ENCODE measurements at places on chromosomes 16 and 17. TPM values are rescaled to one million over a fixed set of nuclear protein-coding genes. Genes with fewer than 3 reads are reported as not detected.

Gene NPIPB9
- 6.0 TPM for total RNA-seq

Gene CSF3
- total RNA-seq: 39.5 TPM

Gene ZG16B
- total RNA-seq: 7.2 TPM

Gene TSPAN10
- 0.96 TPM for total RNA-seq

Gene CFAP97D1
- total RNA-seq: 1.4 TPM

Gene SMIM22
- total RNA-seq: not detected

Gene C17orf50
- total RNA-seq: not detected

DNA sequence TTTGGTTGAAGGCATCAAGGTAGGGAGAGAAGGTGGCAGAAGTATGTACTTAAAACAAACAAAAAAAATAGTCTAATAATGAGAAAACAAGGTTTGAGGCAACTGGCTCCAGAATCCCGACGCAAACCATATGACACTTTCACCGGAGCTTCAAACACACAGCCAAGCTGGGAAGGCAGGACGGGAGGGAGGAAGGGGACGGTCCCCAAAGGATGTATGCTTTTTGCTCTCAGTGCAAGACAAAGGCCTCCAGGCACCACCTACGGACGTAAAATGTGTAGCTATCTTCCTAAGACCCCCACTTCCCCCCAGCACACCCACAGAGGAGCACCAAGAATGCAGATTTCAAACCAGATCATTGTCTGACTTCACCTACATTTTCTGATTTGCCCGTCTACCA, 102.3 kb downstream of the ZFHX3 start:
- no peak for DNase-seq

- DNase-seq: peak; percentile 77
Measured at GRCh38 chr17:17300624-17301568, 2.3 kb upstream of the NT5M start.

- no peak for DNase-seq
Measured at GRCh38 chr16:62404842-62405611, 368.8 kb upstream of the CDH8 start.

GRCh38 chr16:66622863-66623262, 18.4 kb downstream of the CMTM3 start:
- no peak for DNase-seq

DNA sequence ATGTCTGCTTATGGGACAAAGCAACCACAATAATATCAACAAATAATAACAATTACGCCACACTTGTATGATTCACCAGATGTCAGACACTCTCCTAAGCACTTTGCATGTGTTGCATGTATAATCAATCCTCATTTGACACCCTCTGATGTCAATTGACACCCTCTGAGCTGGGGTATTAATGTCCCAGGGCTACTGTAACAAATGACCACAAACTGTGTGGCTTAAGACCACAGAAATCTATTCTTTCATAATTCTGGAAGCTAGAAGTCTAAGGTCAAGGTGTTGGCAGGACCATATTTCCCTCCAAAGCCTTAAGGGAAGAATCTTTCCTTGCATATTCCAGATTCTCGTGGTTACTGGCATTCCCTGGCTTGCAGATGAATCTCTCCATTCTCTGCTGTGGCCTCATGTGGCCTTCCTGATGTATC, 112.7 kb downstream of the NPIPB5 start:
- DNase-seq: no peak

GRCh38 chr16:61872778-61873119, 163.5 kb downstream of the CDH8 start:
- DNase-seq: no peak

DNA sequence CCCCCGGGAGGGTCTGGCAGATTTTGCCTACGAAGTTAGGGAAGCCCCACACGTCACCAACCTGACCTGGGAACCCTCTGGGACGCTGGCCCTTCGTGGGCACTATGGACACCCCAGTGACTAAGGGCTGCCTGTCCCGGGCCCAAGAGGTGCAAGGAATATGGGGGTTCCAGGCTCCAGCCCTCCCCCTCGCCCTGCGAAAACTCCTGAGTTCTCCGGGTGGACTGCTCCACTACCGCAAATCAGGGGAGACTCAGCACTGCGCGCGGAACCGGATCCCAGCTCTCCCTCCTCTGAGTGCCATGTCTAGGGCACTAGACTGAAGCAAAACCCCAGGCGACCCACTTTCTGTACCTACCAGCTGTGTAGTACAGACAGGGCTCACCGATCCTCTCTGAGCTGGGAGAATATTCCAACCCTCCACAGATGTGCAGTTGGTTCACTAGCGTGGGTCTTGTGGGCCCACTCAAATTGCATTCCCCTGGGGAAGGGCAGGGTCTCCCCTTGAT, at the start of gene ARL5C:
ARL5C (minus strand) TSS at position 321 of the 509 bp plus-strand sequence. CDS start 401 bp downstream, outside the sequence.
- no peak for DNase-seq

- DNase-seq: peak; percentile 21
Measured at GRCh38 chr16:10992112-10992511, 47.7 kb downstream of the CLEC16A start.

GRCh38 chr17:78121801-78122215, 6.7 kb downstream of the TMC6 start:
- no peak for DNase-seq

DNA sequence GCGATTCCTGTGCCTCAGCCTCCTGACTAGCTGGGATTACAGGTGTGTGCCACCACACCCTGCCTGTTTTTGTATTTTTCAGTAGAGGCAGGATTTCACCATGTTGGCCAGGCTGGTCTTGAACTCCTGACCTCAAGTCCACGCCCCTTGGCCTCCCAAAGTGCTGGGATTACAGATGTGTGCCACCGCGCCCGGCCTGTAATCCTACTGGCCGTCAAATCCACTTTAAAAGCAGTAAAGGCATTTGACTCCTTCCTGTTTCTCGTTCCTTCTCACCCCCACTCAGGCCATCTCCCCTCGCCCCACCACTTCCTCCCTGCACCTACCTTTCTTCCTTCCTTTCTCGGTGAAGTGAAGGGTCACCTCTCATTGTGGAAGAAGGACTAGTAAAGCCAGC, 69.4 kb upstream of the CREBBP start:
- DNase-seq: no peak

- DNase-seq: no peak
Measured at GRCh38 chr16:24526701-24527495, 12.5 kb upstream of the RBBP6 start.

- no peak for DNase-seq
Measured at GRCh38 chr16:88956546-88957432, 20.2 kb downstream of the CBFA2T3 start.

DNA sequence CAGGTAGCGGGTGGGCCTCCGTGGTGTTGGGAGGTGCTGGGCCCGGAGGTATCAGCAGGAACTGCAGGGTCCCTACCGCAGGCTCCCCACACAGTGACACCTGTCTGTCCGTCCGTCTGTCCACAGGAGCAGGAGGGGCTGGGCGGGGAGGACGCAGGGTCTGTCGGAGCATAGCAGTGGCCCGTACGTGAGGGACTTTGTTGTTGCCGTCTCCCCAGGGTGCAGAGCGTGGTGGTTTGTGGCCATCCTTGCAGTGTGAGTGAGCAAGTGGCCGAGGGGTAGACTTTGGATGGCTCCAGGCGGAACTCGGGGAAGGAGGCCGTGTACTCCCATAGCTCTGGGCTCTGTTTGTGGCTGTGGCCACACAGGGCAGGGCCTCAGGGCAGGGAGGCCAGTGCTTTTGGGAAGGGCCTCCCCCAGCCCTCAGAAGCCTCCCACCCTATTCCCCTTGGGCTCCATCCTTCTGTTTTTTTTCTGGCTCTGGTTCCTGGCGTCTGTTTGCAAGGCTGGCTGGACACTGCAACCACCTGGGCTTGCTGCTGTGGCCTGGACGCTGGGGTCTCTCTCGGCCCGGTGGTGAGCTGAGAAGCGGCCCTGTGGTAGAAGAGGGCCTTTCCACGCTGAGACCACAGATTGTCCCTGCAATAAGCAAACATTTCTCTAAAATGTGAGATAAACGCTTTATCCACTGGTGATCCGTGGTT, 41.0 kb upstream of the ZNF750 start:
- DNase-seq: no peak

DNA sequence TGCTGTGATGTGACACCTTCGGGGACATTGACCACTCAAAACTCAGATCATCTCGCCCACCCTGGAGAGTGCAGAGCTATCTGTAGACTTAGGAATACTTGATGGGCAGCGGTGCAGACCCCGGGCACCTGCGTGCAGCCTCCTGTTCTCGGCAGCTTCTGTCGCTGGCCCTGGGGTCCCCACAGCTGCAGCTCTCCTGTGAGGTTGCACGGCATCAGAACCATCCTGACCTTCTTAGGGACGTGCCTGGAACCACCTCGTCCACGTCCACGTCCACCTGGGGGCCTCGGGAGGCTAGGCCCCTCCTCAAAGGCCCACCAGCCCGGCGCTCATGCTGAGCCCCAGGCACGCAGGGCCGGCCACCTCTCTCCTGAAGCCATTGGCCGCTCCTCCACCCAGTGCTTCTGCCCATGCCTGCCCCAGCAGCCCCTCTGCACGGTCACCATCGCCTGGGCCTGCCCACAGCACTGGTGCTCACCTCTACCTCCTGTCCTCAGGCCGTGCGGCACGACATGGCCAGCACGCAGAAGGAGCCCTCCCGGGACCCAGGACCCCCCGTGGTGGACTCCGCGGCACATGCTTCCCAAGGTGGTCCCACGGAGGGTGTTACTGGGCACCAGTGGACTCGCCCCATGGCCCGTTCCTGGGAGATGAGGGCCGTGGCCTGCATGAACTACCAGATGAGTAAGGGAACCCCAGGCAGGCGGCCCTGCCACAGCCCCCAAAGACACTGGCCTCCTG, 2.3 kb upstream of the WFIKKN1 start:
- DNase-seq: no peak

GRCh38 chr17:28334171-28334570, 1.1 kb downstream of the IFT20 start:
- no peak for DNase-seq

- DNase-seq: no peak
Measured at GRCh38 chr16:84810518-84811273, 9.1 kb upstream of the CRISPLD2 start.

DNA sequence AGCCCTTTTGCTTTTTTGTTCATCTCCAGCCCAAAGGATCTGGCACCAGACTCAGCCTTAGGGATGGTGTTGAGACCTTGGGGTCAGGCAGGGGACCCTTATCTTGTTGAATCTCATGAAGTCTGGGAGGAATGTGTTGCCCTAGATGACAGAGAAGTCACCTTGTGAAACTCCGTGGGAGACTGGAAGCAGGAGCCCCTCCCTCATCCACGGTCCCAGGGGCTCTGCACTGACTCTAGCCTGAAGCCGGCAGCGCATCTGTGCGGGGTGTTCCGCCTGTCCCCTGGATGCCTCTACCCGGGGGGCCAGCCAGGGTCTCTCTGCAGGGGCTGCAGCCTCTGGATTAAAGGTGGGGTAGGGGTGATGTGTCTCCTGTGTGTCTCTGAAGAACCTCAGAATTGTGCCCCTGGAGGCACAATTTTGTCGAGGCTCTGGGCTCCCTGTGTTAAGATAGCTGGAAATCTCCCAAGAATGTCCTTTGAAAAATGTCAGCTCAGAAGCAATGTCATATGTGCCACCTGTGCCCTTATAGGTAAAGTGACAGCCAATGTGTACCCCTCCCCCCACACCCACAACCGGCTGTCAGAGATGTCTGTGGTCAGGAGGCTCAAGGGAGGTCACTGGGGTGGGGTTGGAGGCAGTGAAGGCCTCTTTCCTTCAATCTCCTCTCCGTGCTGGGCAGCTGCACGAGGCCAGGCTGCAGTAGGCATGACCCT, 32.1 kb upstream of the CDC42EP4 start:
- DNase-seq: no peak

- DNase-seq: no peak
Measured at GRCh38 chr17:27338536-27338985, 44.6 kb downstream of the WSB1 start.

GRCh38 chr17:47654991-47655390, 5.3 kb downstream of the KPNB1 start:
- DNase-seq: no peak

DNA sequence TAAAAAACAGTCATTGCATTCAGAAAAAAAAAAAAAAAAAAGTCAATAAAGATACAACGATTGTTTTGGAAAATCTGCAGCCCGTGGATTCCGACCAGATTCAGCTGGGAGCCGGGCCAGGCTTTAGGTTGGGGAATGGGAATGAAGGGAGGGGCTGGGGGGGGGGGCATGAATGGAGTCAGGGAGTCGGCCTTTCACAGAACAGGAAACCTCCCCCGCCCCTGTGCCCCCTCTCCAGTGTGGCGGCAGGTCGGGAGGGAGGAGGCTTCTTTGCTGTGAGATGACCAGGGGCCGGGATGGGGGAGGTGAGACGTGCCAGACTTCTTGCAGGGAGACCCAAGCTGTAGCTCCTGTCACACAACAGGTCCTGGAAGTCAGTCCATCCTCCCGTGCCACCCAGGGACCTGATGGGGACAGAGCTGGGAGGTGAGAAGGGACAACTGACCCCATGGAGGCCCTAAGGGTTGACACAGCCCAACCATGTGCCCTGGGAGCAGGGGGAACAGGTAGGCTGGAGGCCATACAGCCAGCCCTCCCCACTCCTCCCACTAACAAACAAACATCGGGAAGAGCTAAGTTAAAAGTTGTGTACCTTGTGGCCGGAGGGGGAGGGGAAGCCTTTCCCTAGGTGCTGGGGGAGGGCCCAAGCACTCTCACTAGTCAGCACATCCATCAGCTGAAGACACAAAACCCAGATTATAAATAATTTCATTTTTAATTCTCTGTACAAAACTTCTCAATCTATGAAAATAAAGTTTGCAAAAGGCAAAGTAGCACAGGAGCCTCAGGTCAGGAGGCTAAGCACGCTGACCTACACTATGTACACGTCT, 25.2 kb downstream of the SREBF1 start:
- peak; percentile 63 for DNase-seq

DNA sequence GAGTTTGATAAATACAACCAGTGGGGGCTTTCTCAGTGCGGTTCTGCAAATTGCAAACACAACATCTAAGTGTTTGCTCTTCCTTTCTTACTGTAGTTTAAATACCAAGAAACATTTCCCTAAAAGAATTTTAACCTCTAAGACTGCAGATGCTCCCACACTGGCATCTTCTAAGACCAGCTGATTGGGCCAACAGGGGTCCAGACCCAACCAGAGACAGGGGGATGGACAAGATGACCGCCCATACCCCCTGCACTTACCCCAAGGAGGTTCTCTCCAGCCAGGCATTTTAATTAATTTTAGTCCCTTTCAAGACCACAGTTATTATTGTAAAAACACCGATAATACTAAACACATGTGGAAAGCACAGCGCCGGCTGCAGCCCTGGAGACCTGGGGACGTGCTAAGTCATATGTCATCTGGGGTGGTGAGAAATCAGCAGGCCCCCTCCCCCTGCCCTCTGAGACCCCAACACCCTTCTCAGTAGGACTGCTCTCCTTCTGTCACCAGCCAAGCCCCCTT, 242.3 kb downstream of the SOX9 start:
- DNase-seq: no peak

DNA sequence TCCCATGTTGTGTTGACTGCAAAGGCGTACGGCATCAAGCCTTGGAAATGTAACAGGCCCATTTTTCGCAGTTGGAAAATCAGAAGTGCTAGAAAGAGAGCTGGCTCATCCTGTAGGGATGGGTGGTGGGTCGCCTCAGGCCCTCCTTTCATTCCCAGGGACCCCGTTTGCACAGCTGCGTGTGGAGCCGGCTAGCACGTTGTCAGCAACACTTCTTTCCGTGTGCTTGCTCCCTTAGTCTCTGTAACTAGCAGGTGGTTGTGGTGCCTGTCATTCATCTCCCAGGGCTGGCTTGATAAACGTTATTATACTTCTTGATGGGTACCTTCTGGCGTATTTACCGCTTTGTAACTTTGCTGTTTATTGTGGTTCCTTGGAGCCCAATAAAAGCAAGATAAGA, 239.0 kb upstream of the CACNG5 start:
- DNase-seq: no peak

Measured in umbilical cord (tissue), 2 donors.